ENCODE measurements at places on chromosomes 6 and 20.

- DNase-seq: peak; percentile 2
Observed at GRCh38 chr6:142087950-142088857, 44.5 kb upstream of the GJE1 start.

DNA sequence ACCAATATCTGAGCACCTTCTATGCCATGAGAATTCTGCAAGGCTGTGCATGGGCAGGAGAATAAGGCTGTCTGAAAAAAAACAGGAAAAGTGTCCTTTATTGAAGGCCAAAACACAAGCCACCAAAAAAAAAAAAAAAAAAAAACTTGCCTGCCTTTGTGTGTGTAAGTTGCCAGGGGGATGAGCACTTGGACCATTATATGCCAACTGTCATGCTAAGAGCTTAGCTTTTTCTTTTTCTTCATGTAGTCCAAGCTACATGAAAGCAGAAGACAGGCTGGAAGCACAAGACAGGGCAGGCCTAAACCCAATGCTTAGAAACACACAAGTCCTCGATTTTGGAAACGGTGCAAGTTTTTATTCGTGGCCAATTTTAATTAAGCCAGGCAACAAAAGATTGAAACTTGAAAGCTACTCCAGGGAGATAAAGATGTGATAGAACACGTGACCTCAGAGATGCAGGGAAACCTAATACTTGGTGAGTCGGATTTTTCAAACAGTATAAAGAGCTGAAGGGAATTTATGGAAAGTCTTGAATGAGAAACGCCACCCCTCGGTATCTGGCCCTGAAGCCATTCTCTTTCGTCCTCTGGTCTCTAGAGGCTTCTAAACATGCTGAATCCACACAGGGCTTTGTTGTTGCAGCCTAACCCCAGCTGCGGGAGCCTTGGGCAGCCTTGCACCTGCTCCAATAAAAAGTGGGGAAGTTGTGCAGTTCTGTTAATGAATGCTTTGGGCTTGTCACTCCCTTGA lies 8.6 kb downstream of the BMP7 start:
- DNase-seq: peak; percentile 70

GRCh38 chr20:24746351-24746685 lies 202.8 kb upstream of the CST7 start:
- DNase-seq: no peak

- no peak for DNase-seq
Observed at GRCh38 chr6:52579006-52579660, 2.3 kb upstream of the TRAM2 start.

DNA sequence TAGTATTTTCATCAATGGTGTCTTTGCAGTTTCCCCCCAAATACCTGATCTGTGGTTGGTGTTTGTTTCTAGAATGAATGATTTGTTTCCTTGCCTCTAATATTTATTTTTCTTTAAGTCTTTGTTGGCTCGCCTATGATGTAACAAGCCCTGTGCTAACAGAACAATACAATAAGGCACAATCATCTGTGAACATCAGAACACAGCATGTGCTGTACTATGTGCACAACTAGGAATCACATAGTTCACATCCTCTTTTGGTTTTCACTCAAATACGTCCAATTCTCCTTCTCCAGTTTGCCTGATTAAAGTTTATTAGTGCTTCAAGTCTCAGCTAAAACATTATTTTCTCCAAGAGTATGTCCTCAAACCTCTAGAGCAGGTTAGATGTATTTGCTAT lies 613.1 kb downstream of the EPHA7 start:
- DNase-seq: no peak

- no peak for DNase-seq
Observed at GRCh38 chr20:12434672-12435071, 517.0 kb downstream of the BTBD3 start.

- DNase-seq: no peak
Observed at GRCh38 chr20:38599410-38599882, 2.2 kb upstream of the ARHGAP40 start.

DNA sequence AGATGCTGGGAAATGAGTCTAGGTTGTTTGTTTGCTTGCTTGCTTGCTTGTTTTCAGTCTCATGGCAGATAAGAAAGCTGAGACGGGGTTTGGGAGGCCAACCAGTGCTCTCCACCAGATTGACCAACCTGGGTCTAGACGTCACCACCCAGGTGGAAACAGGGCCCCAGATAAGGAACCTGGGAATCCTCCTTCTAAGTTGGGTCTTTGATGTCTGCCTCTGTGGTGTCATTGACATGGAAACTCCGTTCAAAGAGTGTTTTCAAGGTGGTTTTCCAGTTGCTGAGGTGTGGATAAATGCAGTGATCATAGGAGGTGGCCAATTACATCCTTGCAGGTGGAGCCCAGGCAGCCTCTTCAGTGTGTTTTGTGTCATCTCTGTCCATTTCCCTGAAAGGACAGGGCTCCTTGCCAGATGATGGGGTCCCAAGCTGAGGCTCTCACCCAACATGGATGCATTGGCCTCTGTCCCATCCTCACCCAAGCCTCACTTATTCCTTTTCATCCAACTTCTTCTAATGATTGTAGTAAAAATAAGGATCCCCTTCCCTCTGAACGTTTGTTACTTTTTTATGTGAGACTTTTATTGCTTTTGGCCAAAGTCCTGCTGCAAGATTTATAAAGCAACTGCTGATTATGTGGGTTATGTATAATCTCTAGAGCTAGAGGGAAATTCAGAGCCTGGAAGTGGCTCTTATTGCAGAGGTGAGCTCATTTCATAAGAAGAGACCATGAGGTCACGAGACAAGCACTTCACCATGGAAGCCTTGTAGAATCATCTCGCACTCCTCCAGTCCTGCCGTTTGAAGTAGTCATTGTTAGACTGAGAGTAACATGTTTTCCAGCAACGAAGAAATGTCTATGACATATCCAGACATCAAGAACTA lies 32.0 kb upstream of the SYNDIG1 start:
- DNase-seq: no peak

GRCh38 chr20:57481281-57481711 lies 43.6 kb downstream of the CTCFL start:
- DNase-seq: no peak

DNA sequence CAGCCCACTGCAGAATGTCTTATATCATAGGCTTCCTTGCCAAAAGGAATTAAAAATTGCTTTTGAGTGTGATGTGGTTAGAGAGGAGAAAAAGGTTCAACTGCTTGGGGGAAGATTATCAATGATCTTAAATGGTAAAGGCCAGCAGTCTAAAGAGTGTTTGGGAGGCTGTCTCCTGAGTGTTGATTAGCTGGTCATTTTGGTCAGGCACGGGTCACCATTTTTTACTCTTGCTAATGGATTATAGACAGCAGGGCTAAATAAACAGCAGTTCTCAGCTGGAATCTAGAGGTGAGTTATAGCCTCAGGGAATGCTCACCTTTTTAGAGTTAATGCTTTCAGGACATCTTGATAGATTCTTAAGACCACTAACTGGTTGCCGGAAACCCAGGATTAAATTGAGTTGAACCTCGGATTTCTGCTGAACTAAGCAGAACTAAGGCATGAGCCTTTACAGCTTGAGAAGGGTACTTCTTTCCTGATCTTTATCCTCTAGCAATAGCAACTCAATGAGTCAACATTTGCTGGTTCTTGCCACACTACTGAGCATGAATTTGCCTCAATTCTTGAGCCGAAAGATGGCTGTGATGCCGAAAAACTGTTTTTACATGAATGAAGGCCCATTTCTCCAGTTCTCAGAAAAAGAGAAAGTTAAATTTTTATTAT lies 120.4 kb downstream of the LRRC1 start:
- DNase-seq: no peak

DNA sequence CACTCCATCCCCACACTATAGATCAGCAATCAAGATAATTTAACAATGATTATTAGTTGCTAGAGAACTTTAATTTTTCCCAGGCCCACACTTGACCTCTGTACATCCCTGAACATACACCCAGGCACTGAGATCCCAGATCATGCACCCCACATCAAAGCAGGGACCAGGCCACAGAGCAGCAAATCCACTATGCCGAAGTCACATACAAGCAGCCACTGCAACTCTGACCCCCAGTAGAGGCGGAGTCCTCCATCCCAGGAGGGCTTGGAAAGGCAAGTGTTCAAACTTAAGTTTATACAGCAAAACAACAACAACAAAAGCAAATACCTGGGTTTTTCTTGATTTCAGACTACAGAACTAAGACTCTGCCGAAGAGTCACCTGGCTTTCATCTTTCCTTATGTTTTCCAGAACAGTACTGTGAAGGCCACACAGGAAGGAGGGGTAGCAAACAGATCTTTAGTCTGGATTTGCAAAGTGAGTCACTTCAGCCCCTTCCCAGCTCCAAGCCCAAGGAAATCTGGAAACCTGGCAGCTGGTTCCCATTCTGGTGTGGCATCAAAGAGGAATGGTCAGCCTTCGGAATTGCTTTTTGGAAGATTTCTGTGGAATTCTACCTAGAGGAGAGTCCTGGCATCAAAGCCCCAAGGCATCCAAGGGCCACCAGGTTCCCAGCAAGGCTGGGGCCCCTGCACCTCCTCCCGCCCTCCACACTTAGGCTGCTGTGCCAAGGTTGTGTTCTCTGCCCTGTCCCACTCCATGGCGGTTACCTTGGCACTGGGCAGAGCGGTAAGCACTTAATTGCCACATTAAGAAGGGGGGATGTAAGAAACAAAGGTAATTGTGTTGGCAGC lies 7.3 kb downstream of the JAG1 start:
- no peak for DNase-seq

- no peak for DNase-seq
Observed at GRCh38 chr6:95723638-95724037, 146.3 kb downstream of the MANEA start.

GRCh38 chr6:112310439-112311125 lies 36.5 kb upstream of the RFPL4B start:
- no peak for DNase-seq

DNA sequence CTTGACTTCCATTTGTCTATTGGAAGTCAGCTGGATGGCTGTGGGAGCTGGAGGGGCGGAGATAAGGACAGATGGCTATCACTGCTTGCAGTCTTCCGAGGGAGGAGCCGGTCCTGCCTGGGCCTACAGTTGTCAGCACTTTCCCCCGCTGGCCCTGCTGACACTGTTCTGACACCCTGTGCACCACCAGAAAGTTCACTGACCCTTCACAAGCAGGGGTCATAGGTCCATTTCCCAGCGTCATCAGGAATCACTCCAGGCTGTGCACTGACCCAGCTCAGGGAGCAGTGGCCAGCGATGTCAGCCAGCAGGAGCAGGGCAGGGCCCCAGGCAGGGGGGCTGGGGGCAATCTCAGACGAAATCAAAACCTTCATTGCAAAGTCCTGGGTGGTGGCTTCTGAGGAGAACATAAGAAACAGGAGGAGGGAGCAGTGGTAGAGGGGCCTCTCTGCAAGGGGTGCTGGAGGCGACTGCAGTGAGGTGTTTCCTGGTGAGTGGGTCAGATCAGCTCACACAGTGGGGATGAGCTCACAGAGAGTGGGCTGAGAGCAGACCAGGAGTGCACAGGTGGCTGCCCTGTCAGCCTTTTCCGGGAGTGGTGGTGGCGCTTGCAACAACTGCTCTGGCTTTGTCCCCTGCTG lies 26.5 kb upstream of the PLEKHG1 start:
- peak; percentile 82 for DNase-seq

DNA sequence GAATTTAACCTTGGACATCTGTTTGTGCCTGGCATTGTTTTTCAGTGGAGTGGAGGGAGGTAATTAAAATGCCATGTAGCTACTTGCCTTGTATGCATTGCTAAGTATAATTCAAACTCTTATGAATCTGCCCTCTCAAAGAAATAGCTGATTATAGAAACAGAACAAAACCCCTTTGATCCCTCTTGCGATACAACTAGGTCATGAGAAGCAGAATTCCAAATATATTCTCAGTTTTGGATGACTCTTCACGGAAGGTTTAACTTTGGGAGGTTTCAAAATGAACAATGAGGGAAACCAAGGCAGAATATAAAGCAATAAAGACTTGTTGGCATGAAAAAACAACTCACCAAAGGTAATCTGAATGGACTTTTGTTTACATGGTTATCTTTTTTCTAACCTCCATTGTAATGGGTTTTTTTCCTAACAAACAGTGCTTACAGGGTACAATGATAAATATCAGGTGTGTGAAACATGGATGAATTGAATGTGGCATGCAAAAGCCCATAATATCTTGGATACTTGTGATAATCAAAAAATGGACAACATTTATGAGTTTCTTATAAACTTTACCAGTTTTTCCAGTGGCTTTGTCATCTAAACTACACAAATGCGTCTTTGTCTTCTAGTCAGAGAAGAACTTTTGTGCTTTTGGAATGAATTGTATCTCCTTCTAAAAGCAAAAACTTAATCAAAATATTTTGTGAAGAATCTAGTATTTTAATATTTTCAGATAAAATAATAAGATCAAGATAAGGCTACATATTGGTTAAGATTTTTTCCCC lies 15.7 kb upstream of the HEY2 start:
- DNase-seq: no peak

DNA sequence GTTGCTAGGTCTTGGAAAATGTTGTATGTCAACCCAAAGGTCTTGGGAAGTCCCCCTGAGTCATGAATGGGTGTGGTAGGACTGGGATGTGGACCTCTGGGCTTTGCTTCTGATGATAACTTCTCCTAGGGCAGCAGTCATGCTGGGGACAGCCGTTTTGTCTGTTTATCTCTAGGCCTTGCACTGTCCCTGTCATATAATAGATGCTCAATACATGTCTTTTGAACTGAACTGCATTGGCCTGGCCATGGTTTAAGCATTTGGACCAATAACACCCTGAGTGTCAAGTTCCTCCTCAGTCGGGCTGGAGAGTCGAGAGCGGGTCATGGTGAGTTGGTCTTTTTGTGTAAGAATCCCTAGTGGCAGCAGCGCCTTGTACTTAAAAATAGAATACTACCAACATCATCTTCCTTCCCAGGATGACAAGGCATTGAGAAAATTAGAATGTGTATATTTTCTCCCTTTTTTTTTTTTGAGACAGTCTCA lies 43.1 kb downstream of the E2F3 start:
- DNase-seq: no peak

GRCh38 chr6:63910863-63911551 lies 275.4 kb downstream of the PHF3 start:
- peak; percentile 34 for DNase-seq

DNA sequence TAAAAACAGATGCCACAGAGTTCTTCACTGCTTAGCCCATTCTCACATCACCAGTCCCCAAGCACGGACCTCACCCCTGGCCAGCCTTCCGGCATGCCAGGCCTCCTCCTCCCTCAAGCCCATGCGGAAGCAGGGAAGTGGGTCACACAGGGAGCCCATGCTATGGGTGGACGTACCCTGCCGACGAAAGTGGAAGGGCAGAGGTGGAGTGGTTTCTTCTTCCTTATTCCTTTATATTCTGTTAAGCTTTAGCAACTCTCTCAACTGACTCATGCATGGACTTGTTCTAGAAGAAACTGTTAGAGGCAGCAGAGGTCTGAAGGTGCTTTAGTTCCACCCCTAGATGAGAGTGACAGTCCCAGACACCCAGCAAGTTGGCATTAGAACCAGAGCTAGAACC lies 118.6 kb downstream of the LY86 start:
- DNase-seq: no peak
